ENCODE measurements at places on chromosomes 1 and 21.
A peak's percentile ranks its signal among the peaks of the same experiment; 100 is the strongest.

- DNase-seq, result no peak
Measured at GRCh38 chr1:17392199-17392740, 20.3 kb downstream of the PADI6 start.

- DNase-seq, result no peak
Measured at GRCh38 chr1:64042331-64043100, 160.9 kb upstream of the UBE2U start.

GRCh38 chr1:111998332-111998731 is 8.9 kb upstream of the KCND3 start:
- no peak for DNase-seq

GRCh38 chr1:13794231-13795187 is 94.5 kb downstream of the PRDM2 start:
- no peak for DNase-seq

DNA sequence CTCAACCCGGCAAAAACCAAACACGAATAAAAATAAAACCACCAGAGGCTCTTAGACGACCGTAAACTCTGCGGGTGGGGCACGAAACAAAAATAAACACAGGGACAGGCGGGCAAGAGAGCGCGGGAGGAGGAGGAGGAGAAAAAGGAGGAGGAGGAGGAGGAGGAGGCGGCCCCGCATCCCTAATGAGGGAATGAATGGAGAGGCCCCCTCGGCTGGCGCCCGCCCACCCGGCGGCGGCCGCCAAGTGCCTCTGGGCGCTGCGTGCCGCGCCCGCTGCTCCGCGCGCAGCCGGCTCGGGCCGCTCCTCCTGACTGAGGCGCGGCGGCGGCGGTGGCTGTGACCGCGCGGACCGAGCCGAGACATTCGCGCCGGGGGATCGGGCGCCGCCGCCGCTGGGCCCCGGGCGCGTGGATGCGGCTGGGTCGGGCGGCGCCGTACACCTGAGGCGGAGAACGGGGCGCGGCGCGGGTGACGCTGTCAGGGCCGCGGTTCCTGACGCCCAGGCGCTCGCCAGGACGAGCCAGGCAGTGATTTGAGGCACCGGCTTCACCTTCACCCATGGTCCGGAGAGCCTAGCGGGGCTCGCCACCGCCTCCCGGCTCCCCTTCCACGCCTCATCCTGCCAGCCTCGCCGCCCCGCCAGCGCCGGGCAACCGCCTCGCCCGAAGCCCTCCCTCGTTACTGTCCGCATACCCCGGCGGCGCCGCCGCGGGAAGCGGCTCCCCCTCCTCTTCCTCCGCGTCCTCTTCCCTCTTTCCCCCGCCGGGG is at the start of gene MARK1:
MARK1 (plus strand) TSS at position 229 of the 771 bp plus-strand sequence. CDS start 687 bp downstream, outside the sequence.
- peak; percentile 81 for DNase-seq

DNA sequence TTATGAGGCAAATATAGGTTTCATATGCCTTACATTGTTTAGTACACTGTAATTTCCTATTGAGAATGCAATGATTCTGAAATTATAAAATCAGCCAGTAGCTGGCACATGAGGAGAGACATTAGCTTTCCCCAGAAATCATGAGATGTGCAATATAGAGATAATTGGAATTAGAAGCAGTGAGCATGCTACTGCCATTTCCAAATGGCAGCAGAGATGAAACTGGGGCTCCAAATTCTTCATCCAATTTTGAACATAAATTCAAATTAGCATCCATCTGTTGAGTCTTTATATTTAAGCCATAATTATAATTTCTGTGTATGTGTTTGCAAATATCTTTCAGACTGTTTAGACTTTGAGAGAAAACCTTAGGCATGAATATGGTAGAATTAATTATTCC is 28.8 kb downstream of the PTGER3 start:
- no peak for DNase-seq

- DNase-seq, result peak; percentile 77
Measured at GRCh38 chr1:32753532-32754316, 51.2 kb upstream of the SYNC start.

DNA sequence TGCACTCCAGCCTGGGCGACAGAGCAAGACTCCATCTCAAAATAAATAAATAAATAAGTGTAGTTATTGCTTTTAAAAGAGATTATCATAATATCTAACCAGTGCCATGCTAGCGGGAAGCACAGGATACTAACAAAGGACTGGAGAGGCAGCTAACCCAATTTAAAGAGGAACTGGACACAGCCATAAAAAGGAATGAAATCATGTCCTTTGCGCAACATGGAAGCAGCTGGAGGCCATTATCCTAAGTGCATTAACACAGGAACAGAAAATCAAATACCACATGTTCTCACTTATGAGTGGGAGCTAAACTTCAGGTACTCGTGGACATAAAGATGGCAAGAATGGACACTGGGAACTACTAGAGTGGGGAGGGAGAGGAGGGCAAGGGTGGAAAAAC is 54.9 kb downstream of the TM2D1 start:
- no peak for DNase-seq

- peak; percentile 35 for DNase-seq
Measured at GRCh38 chr1:234212764-234213657, 160.2 kb upstream of the COA6 start.

DNA sequence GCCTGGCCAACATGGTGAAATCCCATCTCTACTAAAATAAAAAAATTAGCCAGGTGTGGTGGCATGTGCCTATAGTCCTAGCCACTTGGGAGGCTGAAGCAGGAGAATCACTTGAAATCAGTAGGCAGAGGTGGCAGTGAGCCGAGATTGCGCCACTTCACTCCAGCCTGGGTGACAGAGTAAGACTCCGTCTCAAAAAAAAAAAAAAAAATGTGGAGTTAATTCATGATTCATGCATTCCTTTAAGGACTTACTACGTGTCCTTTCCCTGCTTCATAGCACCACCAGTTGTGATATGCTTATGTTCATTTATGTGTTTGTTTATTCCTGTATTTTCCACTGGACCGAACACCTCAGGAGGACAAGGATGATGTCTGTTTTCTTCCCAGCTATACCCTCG is 12.7 kb upstream of the PRELP start:
- no peak for DNase-seq

All from NCI-H1436 (cell line).